ENCODE measurements at places on chromosomes 16 and 17.

DNA sequence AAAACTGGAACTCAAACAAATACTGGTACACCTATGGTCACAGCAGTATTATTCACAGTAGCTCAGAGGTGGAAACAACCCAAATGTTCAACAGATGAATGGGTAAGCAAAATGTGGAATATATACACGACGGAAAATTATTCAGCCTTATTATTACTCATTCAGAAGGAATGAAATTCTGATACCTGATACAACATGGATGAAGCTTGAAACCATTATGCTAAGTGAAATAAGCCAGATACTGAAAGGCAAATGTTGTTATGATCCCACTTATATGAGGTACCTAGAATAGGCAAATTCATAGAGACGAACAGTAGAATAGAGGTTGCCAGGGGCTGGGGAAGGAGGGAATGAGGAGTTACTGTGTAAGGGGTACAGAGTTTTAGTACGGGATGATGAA lies 27.1 kb upstream of the MYLK3 start:
- DNase-seq, result no peak

DNA sequence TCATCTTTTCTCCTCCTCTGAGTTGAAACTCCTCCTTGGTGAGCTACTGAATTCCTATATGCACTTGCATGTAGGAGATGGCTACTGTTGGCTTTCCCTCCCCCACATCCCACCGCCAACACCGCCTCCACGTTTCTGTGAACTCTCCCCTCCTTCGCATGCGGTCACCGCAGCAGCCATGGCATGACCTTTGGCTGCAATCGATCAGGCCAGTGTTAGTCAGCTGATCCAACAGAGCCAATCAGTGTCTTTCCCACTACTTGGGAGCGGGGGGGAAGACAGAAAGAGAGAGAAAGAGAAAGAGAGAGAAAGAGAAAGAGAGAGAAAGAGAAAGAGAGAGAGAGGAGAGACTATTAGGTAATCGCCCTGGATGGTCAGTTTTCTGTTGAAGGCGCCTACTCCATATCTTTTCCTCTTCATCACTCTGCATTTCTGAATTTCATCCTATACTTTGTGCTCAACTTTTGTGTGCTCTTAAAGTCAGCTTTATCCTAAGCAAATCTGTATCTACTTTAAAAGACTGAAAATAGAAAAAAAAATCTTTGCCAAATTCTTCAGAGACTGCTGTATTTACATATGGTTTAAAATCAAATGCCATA lies 22.7 kb downstream of the ASGR1 start:
- no peak for DNase-seq

DNA sequence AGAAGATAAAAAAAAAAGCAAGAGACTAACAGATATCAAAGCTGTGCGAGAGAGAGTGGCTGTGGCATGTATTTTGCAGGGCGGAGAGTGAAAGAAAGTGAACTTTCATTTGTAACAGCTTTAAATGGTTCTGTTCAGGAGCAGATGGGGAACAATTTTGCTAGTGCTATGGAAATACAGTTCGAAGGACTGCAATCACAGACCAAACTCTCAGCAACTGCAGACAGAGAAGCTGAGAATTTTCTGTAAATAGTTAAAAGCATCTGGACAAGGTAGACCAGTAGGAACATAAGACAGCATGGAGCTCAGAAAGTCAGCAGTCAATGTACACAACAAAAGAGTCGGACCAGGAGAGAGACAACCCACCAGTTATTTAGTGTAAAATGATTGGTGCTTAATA lies 62.3 kb downstream of the TBX4 start:
- no peak for DNase-seq

DNA sequence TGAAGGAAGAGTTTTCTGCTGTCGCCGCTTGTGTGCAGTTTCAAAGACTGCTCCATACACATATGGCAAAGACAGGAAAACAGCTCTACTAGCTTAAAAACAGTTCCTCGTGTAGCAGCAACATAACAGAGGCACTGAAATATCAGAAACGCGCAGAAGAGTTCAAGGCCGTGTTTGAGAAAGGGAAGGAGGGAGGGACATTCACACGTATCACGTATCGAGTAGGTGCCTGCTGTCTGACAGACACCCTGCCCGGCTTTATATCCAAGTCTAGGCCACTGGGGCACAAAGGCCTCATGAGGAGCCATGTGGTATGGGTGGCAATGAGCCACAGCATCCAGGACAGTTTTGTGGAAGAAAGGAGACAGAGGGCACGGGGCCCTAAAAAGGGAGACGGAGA lies 50.3 kb downstream of the PLXDC1 start:
- no peak for DNase-seq

DNA sequence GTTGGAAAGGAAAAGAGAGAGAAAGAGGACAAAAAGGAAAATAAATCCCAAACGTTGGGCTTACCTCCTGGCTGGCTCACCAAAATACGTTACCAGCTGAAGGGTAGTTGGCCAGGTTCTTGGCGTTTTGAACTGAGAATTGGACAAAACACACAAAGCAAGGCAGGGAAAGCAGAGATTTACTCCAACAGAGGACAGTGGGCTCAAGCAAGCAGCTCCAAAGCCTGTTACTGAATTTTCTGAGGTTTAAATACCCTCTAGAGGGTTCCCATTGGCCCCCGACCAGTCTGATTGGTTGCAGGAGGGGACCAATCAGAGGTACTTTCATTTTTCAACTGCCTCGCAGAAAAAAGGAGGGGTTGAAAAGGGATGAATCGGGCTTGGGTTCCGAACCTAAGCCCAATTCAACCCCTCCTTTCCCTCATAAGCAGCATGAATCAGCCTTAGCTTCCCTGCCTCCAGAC lies 55.6 kb upstream of the ALOX12 start:
- DNase-seq, result no peak

DNA sequence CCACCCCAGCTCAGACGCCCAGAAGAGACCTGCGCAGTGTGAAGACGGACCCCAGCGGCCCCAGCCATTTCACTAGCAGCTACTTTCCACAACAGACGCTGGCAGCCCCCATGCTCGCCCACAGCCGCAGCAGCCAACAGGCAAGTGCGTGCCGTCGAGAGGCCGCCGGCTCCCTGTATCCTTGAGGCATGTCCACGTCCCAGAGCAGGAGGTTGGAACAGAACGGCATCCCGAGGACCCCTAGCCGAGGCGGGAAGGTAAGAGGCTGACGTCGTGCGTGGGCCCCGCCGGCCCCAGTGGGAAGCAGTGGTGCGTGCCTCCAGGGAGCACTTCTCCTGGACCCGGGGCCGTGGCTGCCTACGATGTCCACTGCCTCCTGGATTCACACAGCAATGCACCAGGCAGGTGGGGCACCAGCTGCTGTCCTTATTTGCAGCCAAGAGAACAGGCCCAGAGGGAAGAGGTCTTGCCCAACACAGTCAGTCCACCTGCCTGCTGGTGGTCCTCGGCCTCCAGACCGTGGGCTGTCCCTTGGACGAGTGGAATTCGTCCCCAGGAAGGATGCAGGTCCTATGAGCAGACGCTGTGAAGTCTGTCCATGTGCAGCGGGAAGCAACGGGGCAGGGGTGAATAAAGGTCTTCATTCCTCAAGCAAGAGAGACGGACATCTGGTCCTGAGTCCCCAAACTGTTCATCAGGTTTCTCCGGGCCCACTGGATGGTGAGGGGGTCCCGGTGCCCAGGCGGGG lies 38.5 kb downstream of the SLC7A5 start:
- no peak for DNase-seq

- no peak for DNase-seq
Measured at GRCh38 chr16:62038225-62038624, 2.0 kb upstream of the CDH8 start.

GRCh38 chr16:19085679-19086200 lies 18.3 kb downstream of the COQ7 start:
- no peak for DNase-seq

DNA sequence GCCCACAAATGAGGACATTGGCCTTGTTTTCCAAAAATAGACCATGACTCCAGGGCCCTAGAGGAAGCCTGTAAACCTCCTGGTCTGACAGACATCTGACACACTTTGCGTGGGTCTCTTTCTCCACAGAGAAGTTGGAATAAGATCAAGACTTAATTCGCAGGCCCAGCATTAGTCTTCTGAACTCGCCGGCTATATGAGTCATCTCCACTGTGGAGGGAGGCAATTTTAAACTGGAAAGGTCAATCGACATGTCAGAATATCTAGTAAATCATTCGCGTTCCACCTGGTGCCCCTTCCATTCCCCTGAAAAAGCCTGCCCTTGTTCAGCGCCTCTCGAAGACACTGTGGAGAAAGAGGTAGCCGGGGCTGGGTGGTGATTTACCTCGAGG lies 140.1 kb downstream of the CLEC16A start:
- DNase-seq, result no peak

DNA sequence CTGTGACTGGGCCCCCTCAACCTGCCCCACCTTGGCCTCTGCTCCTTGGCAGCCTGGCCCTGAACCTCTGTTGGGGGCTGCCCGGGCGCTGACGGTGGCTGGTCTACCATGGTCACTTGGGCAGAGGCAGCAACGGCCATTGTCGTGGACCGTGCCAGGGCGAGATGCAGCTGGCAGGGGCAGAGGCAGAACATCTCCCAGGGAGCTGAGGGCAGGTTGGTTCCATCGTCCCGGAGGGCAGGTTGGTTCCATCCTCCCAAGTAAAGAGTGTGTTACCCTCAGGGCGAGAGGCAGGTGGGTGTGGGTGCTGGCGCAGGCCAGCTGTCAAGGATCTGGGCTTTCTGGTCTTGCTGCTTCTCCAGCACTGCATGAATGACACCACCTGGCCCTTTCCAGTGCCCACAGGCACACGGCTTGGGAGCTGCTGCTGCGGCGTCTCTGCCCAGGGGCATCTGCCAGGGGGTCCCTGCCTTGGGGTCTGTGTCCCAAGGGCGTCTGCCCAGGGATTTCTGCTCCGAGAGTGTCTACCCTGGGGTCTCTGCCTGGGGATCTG lies 12.0 kb downstream of the ACSF3 start:
- no peak for DNase-seq

- no peak for DNase-seq
Measured at GRCh38 chr16:5228369-5228768, 130.8 kb upstream of the EEF2KMT start.

All from cortex of kidney (tissue), 1 donor.